Activated CD4-positive, alpha-beta T cell treated with anti-CD3 and anti-CD28 coated beads, Interleukin-2, amount 10 ng/mL, durations not matched to agents 24 days and 14 days (primary cell): ENCODE measurements at places on chromosomes 6 and 20. TPM values are rescaled to one million over a fixed set of nuclear protein-coding genes. Genes with fewer than 3 reads are reported as not detected.

The ANKRD6 gene
- 2.4 and 2.8 TPM in 2 replicates for total RNA-seq

The EYA2 gene
- not detected in 2 replicates for total RNA-seq

The MEI4 gene
- total RNA-seq, result not detected in 2 replicates

The FAXC gene
- not detected in 2 replicates for total RNA-seq

The CGA gene
- total RNA-seq, result not detected in 2 replicates

The SLC32A1 gene
- not detected in 2 replicates for total RNA-seq

The MROH8 gene
- total RNA-seq, result 0.63 and 1.3 TPM in 2 replicates

The ID4 gene
- total RNA-seq, result not detected in 2 replicates

The ENPP5 gene
- not detected in 2 replicates for total RNA-seq

The GABRR2 gene
- 0.19 and 1.0 TPM in 2 replicates for total RNA-seq

The TTBK1 gene
- 0.62 and 0.72 TPM in 2 replicates for total RNA-seq

The HRH3 gene
- not detected in 2 replicates for total RNA-seq

The ZNF334 gene
- 1.6 and 2.0 TPM in 2 replicates for total RNA-seq

The ADTRP gene
- total RNA-seq, result 4.7 and 5.3 TPM in 2 replicates

The LTV1 gene
- total RNA-seq, result 61.3 and 63.8 TPM in 2 replicates

The MICA gene
- total RNA-seq, result 6.5 and 7.3 TPM in 2 replicates

The LY6G5C gene
- total RNA-seq, result 4.1 and 4.9 TPM in 2 replicates

The KCNS1 gene
- total RNA-seq, result 0.30 and 0.47 TPM in 2 replicates

The RNF182 gene
- total RNA-seq, result not detected in 2 replicates

The RCAN2 gene
- total RNA-seq, result 0.07 and 0.21 TPM in 2 replicates
